ENCODE measurements at places on chromosomes 7 and 10.

GRCh38 chr10:92822964-92823363 lies 25.4 kb upstream of the EXOC6 start:
- no peak for DNase-seq

DNA sequence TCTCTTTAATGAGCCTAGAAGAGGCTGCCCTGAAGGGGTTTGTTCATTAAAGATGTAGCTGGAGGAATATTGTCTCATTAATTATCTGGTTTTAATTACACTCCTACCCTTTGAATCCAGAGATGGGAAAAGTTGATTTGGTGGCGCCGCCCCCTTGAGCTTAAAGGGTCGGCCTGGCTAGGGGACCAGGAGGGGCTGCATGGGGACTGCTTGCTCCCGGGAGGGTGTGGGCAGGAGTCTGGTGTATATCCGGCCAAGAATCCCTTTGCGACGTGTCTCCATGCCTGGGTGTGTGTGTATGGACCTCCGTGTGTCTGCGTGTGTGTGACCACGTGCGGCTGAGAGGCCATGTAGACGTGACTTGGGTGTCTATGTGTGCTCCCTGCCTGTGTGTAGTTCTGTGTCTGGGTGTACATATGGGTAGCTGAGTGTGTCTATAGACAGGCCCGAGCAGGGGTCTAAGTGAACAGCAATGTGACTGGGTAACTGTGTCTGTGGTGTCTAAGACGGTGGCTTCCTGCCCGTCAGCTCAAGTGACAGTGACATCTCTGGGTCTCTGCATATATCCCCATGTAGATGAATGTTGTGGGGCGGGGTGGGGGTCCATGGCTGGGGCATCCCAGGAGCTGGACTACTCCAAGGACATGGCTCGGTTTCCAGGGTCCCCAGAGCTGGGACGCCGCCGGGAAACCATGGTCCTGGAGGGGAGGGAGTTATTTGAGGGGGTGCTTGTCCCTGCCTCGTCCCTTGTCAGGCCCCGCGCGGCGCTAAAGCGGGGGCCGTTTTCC lies 10.7 kb downstream of the LBX1 start:
- no peak for DNase-seq

DNA sequence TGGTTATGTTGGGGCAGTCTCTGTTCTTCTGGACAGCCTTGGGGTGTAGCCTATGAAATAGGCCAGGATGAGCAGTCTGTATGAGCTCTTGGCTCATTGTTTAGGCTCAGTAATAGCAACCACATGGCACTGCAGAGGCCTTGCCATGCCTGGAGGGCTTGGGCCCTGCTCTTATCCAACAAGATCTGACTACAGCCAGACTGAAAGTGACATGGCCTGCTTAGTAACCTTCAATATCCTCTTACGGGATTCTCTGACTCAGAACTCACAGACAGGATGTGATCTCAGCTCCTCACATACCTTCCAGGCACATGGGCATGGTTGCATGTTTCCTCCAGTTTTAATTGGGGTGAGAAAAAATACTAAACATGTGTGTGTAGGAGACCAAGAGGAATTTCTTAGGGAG lies 289.3 kb downstream of the PTEN start:
- no peak for DNase-seq

GRCh38 chr10:131310551-131311401 lies 745 bp downstream of the TCERG1L start:
- no peak for DNase-seq
